ENCODE measurements at places on chromosomes 16 and 17.

DNA sequence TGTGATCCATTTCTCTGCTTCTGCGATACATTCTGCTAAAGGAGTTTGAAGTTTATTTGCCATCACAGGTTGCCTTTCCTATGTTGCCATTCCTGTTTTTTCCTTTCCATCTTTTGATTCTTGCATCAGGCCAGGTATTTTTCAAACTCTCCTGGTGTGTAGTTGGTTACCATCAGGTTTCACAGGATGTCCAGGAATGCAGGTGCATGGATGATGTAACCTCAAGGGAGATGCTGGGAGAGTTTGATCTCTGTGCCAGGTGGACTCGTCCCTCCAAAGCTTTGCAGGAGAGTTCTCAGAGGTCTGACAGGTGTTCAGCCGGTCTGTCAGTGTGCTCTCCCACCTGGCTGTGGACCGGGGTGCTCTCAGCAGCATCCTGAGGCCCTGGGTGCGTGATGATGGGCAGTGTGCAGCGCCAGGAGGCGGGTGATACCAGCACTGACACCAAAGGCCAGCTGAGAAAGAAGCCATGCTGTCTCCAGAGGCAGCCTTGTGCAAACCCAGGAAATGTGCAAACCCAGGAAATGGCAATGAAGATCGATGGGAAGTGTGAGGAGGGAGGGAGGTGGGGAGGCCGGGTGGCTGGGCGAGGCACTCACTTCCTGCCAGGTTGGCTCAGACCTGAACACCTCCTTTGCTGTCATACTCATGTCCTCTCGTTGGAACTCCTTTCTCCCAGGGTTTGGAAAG lies 1.7 kb downstream of the ATP2C2 start:
- no peak for DNase-seq

- DNase-seq = peak; percentile 51
These were observed 892 bp downstream of the ABCC1 start for GRCh38 chr16:15950161-15950854.

DNA sequence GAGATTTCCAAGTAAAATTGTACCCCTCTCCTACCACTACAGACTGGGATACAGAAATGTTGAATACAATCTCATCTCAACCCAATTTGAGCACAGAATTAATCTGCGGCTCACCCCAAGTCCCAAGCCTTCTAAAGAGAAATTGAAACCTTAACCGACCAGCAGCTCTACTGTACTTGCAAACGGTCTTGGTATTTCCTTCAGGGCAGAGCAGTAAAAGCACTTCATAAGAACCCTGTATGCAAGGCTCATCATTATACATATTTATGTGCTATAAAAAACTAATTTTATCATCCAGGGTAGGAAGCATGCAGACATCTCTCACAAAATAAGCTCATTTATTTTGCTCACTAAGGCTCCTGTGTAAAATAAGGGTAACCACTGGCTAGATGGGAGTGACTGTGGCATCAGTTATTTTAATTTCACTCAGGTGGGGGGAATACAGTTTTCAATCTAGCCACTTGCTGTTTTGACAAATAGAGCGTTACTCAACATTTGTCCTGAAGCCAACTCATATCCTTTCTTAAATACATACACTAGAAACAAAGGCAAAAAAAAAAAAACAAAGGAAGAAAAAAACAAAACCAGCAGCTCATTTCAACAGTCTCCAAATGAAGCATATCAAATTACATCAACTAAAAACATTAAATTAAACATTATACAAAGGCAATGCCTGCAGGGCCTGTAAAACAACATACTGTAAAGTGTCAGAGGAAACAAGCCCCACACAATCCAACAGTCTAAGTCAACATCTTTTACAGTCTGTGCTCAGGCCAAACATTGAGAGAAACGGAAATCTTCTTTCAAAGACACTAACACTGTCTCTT lies 65.0 kb downstream of the PARN start:
- DNase-seq = no peak

DNA sequence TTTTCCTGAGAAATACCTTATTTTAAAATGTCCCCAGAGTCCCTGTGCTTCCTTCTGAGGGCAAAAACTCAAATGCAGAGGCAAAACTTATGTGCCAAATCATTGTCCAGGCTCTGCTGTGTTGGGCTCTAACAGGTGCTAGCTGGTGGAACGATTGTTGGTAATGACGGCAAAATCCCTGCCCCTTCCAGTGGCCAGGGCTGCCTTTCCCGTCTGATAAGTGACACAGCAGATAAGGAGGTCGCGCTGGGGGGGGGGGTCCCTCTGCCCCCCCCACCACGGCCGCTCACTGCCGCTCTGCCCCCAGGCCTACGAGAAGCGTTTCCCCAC lies 29.1 kb downstream of the SEC14L5 start:
- DNase-seq = no peak

GRCh38 chr17:10612957-10613744 lies 44.0 kb downstream of the MYH3 start:
- no peak for DNase-seq

DNA sequence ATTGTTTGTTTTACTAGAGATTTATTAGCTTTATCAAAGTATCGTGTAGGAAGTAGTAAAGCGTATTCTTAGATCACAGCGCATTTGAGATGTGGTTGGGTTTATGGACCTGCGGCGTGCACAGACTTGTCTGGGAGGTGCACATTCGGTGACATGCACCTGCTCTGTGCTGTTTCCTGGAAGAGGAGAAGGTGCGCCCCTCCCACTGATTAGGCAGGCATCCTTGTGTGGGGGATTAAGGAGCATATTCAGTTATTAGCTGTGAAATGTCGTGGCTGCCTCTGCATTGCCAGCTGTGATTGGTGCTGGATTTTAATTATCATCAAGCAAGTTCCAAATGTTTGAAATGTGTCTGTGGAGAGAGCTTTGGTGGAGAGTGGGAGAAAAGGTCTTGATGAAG lies 903.8 kb upstream of the RBFOX1 start:
- DNase-seq = no peak

GRCh38 chr17:66541461-66542128 lies 239.2 kb downstream of the PRKCA start:
- DNase-seq = peak; percentile 68

DNA sequence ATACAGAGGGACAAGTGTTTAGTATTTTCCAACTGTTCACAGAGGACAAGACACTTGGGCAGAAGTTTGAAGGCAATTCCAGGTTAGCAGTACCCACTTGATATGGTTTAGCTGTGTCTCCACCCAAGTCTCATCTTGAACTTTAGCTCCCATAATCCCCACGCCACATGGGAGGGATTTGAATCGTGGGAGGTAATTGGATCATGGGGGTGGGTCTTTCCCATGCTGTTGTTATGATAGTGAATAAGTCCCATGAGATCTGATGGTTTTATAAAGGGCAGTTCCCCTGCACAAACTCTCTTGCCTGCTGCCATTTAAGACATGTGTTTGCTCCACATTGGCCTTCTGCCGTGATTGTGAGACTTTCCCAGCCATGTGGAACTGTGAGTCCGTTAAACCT lies 668.9 kb downstream of the MAF start:
- DNase-seq = no peak

DNA sequence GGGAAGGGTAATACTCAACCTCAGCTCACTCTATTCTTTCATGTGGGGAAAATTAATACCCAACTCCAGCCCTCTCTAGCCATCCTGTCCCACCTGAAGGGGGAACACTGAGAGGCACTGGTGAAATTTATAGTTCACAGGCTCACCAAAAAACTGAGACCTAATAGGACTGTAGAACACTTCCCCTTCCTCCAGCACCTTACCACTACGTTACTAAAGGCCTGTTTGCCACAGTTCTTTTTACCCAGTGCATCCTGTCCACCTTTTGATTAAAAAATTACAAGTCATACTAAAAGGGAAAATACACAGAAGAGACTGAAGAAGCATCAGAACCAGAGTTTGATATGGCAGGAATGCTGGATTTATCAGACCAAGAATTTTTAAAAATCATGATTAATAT lies 26.0 kb downstream of the DHRS7B start:
- DNase-seq = no peak

DNA sequence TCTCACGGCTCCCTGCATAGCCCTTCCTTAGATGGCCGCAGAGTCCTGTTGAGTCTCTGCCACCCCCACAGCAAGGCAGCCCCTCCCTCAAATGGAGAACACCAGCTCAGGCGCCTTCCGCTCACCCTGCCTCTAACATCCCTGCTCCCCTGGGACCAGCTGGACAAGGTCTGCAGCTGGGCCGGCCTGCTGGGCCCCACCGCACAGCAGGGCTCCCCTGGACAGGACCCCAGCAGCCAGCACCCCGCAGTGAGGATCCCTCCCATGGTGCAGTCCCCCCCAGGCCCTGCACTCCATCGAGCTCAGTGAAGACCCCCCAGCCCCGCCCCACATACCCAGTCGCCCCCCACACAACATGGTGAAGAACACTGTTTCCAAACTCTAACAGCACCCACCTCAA lies 10.2 kb downstream of the ATP2A3 start:
- no peak for DNase-seq

DNA sequence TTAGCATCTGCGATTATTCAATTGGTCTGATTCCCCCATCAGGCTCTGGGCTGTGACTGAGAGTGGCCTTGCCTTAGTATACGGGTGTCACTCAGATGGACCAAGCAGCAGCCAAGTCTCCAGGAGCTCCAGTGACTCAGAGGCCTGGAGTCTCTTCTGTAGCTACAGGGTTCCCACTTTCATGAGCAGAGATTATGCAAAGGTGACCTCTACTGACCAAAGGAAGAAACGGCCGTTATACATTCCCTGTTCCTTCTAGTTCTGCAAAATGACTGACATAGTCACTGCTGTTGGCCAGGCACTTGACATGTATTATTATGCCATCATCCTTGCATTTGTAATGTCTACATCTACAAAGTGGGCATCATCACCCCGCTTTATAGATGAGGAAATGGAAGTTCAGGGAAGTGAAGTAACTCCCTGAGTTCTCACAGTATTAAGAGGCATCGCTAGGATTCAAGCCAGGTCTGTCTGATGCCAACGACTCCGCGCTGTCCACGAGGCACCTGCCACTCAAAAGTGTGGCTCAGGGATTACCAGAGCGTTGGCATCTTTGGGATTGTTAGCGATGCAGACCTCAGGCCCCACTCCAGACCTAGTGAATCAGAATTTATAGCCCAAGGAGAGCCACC lies 23.3 kb downstream of the SLC38A7 start:
- DNase-seq = peak; percentile 44

GRCh38 chr17:10631048-10631700 lies 25.9 kb downstream of the MYH3 start:
- peak; percentile 45 for DNase-seq

GRCh38 chr16:67657751-67658518 lies 2.1 kb downstream of the ACD start:
- DNase-seq = no peak

GRCh38 chr17:50267074-50267841 lies 7.0 kb upstream of the TMEM92 start:
- no peak for DNase-seq

DNA sequence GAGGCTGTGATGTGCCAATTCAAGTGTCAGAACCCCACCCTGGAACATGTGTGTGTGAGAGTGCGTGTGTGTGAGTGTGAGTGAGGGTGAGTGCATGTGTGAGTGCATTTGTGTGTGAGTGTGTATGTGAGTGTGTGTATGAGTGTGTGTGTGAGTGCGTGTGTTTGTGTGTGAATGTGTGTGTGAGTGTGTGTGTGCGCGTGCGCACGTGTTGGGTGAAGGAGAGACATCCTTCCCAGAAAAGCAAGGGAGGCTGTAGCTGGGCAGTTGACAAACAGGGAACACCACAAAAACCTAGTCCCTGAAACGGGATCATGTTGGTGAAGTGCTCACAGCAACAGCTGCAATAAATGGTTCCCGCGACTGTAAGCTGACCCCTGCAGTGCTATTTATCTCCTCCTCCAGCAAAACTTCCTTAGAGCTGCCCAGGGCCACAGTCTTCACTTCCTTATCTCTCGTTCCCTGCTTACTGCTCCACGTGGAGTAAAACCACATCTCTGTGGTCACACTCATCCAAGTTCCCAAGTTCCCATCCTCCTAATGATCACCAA lies 40.1 kb upstream of the RPL38 start:
- no peak for DNase-seq

- no peak for DNase-seq
These were observed 10.9 kb upstream of the ANKFN1 start for GRCh38 chr17:56142325-56142724.

- DNase-seq = no peak
These were observed 4.6 kb upstream of the NPIPB2 start for GRCh38 chr16:11946433-11946832.

GRCh38 chr17:55398689-55399088 lies 22.9 kb downstream of the MMD start:
- DNase-seq = no peak

- no peak for DNase-seq
These were observed 395.0 kb downstream of the SNX29 start for GRCh38 chr16:12371497-12371896.

DNA sequence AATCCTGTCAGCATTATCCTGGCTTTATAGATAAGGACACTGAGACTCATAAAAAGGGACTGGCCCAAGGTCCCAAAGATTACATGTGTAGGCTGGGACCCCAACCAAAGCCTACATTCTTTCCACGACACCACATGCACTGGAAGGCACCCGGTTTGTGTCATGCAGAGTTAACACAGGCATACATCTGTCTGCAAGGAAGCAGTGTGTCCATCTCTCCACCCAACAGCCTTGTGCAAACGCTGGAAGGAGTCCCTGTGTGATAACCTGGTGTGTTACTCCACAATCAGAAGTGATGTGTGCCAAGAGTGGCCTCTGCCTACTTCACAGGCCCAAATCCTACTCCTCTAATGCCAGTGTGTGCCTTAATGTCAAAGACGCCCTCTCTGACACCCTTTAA lies 139.8 kb downstream of the PARN start:
- DNase-seq = no peak

DNA sequence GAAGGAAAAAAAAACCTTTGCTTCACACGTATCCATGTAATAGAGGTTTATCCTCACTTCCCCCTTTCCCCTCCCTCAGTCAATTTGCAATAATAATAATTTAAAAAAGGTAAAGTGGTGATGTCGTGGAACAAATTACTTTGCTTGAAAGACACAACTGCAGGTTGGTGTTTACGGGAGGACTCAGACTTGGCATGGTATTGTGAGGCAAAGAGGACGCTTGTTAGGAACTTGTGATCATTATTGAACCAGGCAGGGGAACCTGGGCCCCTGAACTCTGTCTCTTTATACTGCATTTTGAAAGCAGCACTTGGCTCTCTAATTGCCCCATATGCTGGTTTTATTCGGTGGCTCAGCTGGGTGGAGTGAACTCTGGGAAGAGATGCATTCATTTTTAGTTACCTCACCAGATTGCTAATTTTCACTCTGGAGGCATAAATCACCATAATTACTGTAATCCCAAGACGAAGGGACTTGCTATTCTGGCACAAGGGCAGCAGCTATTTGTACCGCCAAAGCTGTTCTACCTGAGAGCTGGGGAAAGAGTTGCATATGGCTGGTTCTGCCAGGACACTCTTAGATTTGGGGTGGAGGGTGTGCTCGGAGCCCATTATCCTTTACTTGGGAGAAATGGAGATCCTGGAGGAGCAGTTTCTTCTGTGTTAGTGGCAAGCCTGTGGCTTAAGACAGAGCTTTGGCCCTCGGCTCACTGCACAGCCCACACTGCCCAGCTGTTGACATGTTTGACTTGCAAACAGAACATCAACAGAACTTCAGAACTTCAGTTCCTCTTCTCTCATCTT lies 5.7 kb upstream of the DHX8 start:
- DNase-seq = no peak
